ENCODE measurements at places on chromosomes 1 and 21.

GRCh38 chr1:242023805-242024204 lies 24.9 kb upstream of the MAP1LC3C start:
- no peak for DNase-seq

- no peak for DNase-seq
Observed at GRCh38 chr1:225745273-225745672, 32.4 kb upstream of the SRP9 start.

GRCh38 chr1:188652678-188653077 lies 1823.9 kb downstream of the PLA2G4A start:
- no peak for DNase-seq

GRCh38 chr1:198933515-198934222 lies 294.8 kb downstream of the PTPRC start:
- no peak for DNase-seq

DNA sequence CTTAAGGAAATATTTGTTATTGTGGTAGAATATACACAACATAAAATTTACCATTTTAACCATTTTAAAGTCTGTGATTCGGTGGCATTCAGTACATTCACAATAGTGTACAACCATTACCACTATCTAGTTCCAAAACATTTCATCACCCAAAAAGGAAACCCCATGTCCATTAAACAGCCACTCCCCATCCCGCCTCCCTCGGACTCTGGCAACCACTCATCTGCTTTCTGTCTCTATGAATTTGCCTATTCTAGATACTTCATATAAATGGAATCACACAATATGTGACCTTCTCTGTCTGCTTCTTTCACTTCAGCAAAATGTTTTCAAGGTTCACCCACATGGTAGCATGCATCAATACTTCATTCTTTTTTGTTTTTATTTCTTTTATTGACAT lies 51.3 kb downstream of the PTP4A2 start:
- DNase-seq = no peak

- DNase-seq = no peak
Observed at GRCh38 chr1:248926401-248927182, 20.6 kb downstream of the PGBD2 start.

GRCh38 chr1:244713332-244713731 lies 60.4 kb downstream of the DESI2 start:
- no peak for DNase-seq

DNA sequence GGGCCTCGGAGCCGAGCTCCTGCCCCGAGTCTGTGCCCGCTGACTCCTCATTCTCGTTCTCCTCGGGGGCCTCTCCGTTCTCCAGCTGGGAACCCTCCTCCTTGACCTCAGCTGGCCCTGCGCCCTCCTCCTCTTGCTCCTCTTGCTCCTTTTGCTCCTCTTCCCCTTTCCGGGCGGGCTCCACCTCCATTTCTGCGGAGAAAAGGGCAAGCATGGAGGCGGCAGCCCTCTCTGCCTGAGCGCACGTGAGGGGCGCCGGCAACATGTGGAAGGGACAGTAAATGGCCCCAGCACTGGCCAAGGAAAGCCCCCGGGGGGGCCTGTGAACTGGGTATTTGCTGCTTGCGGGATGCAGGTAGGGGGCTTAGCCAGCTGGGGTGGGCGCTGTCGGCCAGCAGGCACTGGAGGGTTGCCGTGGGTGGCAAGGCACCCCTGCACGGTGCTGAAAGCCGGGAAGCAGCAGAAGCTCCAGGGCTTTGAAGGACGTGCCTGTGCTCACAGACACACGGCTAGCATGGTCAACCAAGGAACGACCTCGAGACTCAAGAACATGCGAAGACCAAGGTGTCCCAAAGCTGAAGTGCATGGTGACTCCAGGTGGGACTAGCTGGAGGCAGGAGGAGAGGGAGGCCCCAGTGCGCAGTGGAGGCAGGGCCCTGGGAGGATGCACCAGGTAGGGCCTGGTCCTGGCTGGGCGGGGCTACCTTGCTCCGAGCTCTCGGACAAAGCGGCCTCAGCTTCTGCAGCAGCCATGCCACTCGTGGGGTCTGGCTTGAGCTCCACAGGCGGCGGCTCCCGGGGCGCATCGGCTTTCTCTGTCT lies 30.7 kb downstream of the ZBTB17 start:
- no peak for DNase-seq

- DNase-seq = no peak
Observed at GRCh38 chr1:31785947-31786290, 21.8 kb upstream of the ADGRB2 start.

GRCh38 chr1:212727386-212728181 lies 27.9 kb upstream of the BATF3 start:
- DNase-seq = no peak

GRCh38 chr1:218664385-218665170 lies 319.4 kb downstream of the TGFB2 start:
- no peak for DNase-seq

- DNase-seq = no peak
Observed at GRCh38 chr1:248816042-248816851, 9.5 kb downstream of the SH3BP5L start.

GRCh38 chr1:76769911-76770310 lies 97.4 kb upstream of the ST6GALNAC5 start:
- no peak for DNase-seq

DNA sequence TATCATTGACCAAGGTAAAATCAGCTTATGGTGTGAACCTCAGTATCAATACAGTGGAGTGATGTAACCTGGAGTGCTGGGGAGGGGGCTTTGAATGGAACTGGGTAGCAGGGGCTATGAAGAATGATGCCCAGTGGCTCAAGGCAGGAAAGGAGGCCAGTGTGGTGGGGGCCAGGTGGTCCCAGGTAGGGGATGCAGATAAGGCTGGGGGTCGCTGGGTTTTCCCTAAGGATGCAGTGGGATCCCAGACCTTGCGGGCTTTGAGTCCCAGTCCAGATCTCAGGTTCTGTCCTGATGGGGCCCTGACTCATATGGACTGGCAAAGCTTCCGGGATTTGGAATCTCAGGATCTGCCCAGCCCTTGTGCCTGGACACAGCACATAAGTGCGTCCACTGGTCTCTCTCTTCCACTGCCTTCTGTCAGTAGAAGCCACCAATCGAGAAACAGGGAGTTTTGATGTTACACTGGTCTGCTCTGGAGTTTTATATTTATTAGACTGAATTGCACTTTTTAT lies 52.0 kb downstream of the S100B start:
- DNase-seq = no peak

DNA sequence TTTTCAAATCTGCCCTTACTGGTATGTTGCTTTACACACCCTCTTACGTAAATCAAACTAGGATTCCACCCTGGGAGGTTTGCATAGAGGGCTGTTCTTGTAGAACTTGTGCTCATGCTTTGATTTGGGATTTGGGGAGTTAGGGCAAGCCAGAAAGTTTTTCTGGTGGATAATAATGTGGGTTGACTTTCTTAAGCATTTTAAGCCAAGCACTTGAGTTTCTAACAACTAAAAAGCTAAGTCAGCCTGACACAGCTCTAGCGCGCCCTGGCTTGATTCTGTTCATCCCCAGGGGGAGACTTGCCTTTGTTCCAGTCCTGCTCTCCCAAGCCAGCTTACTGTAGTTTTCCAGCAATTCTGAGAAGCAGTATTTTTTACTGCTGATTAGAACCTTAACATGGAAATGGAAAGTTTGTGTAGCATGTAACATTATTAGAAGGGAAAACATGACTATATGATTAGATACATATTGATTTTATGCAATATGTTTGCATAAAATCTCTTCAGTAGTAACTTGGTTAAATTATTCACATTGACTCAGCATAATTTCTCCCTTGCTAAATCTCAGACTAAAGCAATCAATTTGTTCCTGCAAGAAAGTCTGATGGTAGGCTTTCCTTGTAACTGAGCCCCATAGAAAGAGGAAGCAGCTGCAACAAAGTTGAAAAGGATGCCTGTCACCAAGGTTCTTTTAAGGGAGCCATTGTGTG lies 11.0 kb upstream of the PGD start:
- DNase-seq = no peak

GRCh38 chr1:237045278-237046016 lies 3.5 kb downstream of the RYR2 start:
- DNase-seq = no peak

- DNase-seq = no peak
Observed at GRCh38 chr1:35032384-35032739, 617 bp upstream of the ZMYM6 start.

DNA sequence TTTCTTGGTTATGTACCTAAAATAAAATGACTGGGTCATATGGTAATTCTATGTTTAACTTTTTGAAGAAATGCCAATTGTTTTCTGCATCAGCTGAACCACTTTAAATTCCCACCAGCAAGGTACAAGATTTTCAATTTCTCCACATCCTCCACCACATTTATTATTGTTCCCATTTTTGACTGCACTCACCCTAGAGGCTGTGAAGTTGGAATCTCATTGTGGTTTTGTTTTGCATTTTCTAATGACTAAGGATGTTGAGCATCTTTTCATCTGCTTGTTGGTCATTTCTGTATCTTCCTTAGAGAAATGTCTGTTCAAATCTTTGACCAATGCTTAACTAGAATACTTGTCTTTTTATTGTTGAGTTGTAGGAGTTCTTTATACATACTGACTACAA lies 72.5 kb downstream of the ASTN1 start:
- DNase-seq = no peak

- no peak for DNase-seq
Observed at GRCh38 chr1:157700732-157701131, at the start of gene FCRL3. Gene FCRL3, minus strand, starts transcription at chr1:157700769. Its CDS starts 280 bp downstream, at chr1:157700489.

GRCh38 chr21:38438462-38438893 lies 59.8 kb downstream of the ERG start:
- DNase-seq = no peak

DNA sequence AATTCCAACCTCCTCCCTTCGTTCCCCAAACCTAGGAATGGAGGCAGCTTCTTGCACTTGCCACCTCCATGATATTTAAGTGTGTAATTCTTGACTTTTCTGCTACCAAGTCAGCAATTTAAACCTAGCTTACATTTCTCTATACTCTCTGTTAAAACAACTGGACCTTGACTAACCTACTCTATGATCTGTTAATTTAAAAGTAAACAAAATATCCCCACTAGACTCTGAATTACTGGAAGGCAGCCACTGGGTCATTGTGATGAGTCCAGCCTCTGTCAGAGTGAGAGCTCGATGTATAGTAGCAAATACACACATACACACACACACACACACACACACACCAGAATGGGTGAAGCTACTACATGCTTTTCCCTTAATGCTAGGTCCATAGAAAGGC lies 40.0 kb upstream of the DHCR24 start:
- no peak for DNase-seq

DNA sequence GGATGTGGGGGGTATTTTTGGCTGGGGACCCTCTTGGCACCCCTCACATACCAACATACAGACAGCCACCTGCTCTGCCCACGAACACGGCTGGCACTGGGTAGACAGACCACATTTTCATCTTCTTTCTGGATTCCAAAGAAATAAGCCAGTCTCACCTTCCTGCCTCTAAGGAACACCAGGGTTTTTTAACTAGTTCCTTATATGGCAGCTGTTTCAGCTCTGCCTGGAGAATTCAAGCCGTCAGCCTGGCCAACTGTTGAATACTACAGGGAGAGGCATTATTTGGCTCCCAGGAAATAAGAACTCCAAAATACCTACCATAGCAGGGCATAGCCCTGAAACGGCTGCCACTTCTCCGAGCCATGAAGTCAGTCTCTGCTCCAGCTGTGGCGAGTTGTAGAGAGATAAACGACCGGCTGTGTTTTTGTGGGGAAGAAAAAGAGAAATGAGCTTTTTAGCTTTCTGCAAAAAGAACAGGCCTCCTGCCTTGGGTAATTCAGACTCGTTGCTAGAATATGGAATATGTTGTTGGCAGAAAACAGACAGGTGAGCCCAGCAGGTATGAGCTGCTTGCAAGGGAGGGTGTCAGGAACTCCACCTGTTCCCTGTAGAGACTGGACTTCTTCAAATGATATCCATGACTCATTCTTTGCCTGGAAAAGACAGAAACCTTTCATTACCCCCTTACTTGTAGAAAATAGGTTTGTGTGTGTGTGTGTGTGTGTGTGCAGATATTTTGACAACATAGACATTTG lies 51.8 kb downstream of the MT1HL1 start:
- DNase-seq = no peak

GRCh38 chr1:210674151-210674550 lies 345.4 kb downstream of the HHAT start:
- no peak for DNase-seq

- no peak for DNase-seq
Observed at GRCh38 chr1:197106869-197107268, 39.6 kb downstream of the ASPM start.

DNA sequence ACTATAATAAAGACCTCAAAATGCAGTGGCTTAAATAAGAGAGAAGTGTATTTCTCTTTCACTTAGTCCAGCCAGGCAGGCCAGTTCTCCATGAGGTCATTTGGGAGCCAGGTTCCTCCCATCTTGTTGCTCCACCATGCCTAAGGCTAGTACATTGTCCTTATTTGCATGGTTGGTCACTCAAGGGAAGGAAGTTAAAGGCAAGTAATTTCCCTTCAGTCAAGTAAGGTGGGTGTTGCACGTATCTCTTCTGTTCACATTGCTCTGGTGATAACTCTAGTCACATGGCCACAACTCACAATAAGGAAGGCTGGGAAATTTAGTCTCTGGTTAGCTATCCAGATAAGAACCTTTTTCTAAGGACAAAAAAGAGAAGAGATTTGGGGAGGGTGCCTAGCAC lies 27.2 kb upstream of the TADA1 start:
- no peak for DNase-seq

- no peak for DNase-seq
Observed at GRCh38 chr1:58648842-58649241, 51.0 kb downstream of the MYSM1 start.

- no peak for DNase-seq
Observed at GRCh38 chr1:215669806-215670491, 102.8 kb downstream of the KCTD3 start.

GRCh38 chr1:91712981-91713841 lies 172.7 kb downstream of the TGFBR3 start:
- no peak for DNase-seq

GRCh38 chr21:42042651-42043050 lies 28.5 kb upstream of the UMODL1 start:
- DNase-seq = no peak

DNA sequence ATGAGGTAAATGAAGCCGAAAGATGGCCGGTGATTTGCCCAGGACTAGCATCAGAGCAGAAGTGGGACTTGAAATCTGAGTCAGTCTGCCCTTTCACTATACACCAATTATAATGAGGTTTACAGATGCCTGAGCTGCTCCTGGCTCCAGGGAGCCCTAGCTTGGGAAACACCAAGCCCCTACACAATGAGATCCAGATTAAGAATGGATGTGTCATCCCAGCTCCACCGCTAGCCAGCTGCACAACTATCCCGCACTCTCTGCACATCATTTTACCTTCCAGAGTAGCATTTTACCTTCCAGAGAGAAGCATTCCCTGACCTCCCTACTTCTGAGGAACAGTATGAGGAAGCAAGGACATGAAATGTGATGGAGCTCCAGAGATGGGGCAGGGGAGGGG lies 27.0 kb downstream of the SERTAD4 start:
- DNase-seq = no peak

- DNase-seq = no peak
Observed at GRCh38 chr1:43900386-43900785, 33.2 kb upstream of the ARTN start.

- no peak for DNase-seq
Observed at GRCh38 chr1:61638911-61639605, 85.9 kb downstream of the TM2D1 start.
